ENCODE measurements at places on chromosomes 5 and 9.

- DNase-seq, result no peak
Observed at GRCh38 chr5:135437422-135437795, 9.7 kb downstream of the DCANP1 start.

DNA sequence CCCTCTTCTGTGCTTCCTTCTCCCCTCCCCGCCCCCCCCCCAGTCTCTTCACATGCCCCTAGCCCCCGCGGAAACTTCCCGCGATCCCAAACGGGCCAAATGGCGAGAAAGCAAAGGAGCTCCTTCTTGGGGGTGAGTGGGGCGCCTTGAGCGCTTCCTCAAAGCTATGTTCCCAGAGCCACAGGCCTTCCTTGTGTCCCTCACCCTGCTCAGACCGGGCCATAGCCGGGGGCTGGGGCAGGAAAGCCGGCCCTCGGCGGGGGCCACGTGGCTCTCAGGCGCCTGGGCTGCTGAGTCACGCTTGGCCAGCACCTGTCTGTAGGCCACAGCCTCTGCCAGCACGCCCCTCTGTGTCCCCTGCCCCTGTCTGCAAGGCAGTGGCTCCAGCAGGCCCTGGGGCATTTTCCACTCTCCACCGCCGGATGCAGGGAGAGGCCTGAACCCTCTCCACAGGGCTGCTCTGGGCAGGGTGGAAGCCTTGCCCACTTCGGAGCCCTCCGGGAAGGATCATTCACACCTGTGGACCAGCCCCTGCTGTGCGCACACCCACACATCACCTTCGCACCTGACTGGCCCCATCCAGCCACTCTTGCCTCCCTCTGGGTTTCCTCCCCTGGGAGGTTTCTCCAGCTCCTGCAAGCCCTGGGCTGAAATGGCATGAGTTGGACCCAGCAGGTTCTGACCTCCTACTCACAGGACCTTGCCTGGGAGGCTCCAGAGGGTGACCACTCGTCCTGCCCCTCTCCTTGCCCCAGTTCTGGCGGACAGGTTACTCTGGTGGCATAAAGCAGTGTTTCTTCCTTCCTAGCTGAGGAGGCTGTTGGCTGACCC lies 1.2 kb upstream of the SQSTM1 start:
- no peak for DNase-seq

DNA sequence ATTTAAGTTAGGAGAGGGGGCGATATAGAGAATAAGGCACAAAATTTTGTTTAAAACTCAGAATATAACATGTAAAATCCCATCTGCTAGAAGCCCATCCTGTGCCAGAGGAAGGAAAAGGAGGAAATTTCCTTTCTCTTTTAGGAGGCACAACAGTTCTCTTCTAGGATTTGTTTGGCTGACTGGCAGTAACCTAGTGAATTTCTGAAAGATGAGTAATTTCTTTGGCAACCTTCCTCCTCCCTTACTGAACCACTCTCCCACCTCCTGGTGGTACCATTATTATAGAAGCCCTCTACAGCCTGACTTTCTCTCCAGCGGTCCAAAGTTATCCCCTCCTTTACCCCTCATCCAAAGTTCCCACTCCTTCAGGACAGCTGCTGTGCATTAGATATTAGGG lies 18.3 kb downstream of the MOCS2 start:
- no peak for DNase-seq

DNA sequence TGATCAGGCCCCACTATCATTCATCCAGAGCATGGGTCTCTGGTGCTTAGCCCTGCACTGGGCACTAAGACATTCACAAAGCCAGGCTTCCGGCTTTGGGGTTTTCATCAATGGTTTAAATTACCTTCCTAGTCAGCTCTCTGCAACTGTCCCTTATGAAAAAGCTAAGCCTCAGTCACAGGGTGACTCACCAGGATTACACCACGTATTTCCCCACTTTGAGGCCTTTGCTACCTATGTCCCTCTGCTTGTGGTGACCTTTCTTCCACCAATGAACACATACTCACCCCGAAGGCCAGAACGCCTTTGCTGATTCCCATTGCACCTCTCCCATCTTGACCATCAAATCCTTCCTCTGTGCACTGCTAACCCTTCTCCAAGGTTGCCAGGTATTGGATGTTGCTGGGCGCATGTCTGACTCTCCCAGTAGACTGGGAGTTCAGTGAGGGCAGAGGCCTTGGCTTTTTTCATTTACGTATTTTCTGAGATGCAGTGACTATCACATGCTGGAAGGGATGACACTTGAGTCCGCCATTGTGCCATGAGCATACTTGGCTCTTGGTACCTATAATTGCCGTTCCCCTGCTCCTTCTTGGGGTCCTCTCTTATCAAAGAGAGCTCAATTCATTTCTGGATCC lies 58.7 kb upstream of the TNFSF8 start:
- DNase-seq, result no peak

GRCh38 chr5:142289708-142290576 lies 34.9 kb downstream of the SPRY4 start:
- no peak for DNase-seq

DNA sequence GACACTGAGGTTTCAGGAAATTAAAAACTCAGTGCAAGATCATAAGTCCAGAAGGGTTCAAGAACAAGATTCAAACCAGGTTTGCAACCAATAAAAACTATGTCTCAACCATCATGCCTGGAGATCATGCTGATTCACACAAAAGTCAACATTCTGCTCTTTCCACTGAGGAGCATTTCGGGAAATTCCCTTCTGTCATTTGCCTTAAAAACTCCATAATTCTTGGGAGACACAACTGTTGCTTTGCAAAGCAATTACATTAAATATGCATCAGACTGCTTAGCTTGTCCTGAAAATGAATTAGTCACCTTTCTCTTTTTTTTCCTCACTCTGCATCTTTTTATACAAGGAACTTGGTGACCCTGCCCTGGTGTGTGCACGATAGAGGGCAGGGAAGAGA lies 275.9 kb upstream of the ZNF462 start:
- DNase-seq, result no peak

DNA sequence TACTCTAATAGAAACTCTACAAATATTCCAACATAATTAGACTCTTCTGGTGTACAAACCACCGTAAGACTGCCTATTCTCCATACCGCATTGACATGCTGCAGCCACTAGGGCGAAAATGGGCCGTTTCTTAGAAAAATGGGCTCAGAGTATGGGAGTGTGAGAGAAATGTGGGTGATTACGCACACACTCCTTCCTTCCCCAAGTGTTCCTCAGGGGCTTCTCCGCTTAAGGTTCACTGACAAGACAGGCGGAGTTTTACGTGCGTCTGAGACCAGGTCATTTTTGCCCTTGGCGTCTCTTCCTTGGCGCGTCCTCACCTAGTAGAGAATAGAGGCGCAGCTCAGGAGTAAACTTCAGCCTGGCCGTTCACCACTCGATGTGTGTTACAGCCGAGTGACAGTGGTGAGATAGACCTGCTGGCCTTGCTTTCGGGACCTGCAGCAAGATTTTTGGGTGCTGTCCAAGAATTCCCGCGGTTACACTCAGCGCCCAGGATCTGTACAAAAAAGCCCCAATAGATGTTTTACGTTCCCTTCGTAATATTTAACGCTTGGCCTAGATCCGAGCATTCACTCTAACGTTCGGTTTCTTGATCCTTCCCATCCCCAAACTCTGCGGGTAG lies 1.8 kb upstream of the NTRK2 start:
- DNase-seq, result no peak

- DNase-seq, result no peak
Observed at GRCh38 chr9:97220894-97221477, 86.5 kb upstream of the CCDC180 start.

- no peak for DNase-seq
Observed at GRCh38 chr9:91119142-91119541, 242.6 kb downstream of the AUH start.

DNA sequence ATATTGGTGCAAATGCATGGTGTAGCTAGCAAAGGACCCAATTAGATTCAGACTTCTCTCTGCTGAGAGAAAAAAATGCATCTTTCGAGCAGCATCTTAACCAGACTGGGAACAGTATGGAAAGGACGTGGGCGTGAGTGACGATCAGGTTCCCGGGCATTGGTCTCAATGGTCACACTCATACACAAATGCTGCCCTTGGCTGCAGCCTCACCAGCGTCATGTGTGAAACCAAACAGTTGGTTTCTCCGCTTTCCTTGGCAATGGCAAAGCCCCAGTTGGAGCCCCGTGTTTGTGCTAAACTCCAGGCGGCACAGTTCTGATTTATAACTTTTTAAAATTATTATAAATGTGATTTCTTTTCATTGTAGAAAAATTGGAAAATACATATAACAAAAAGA lies 237.8 kb downstream of the SEC61B start:
- no peak for DNase-seq

GRCh38 chr5:156052656-156053055 lies 274.3 kb upstream of the SGCD start:
- no peak for DNase-seq

DNA sequence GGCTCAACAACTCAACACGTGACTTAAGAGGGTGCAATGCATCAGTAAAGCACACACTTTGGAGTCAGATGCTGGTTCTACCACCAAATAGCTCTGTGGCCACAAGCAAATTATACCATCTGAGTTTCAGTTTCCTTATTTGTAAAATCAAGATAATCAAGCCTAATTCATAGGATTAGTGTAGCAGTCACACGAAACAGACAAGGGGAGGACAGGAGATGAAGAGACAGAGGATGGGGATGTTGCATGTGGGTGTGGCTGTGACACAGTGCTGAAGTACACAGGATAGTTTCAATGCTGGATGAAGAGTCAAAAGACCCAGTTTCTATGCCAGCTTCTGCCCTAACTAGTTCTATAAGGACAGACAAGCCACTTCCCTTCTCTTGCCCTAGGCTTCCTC lies 60.2 kb downstream of the SPOCK1 start:
- no peak for DNase-seq

DNA sequence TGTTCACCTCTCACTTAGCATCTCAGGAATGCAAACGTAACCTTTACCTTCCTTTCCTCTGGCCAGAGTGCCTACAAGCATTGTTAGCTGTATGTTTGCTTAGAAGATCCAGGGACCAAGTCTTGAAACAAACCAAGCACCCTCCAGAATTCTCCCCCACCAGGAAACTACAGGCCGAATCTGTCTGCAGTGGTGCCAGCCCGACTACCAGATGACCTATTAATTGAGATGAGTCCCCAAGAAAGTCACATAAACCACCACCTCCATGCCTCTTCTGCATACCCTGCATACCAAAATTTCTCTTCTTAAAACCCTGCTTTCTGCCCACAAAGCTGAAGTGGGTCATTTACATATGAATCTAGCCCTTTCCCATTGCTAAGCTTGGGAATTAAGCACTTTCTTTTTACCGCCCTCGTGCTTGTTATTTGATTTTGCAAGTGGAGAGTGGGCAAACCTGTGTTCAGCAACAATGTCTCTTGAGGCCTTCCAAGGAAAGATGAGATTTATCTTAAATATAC lies 1239.1 kb downstream of the CDH12 start:
- no peak for DNase-seq

- no peak for DNase-seq
Observed at GRCh38 chr5:95163079-95163478, 121.8 kb downstream of the MCTP1 start.

DNA sequence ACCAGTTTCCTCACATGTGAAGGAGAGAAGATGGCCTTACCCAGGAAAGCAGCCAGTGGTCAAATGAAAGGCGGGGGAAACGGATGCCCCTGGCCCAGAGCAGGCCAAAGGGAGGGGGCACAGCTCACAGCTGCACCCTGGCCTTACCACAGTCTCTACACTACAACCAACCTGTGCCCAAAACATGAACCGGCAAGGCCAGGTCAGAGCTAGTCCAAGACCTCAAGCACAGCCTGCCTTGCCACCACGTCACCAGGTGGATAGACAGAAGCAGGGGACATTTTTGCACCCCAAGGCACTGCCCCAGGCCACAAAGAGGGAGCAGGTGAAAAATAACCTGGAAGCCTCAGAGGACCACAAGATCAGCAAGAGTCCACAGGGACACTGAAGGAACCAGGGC lies 4.5 kb downstream of the GRIN1 start:
- DNase-seq, result no peak

- no peak for DNase-seq
Observed at GRCh38 chr5:111422245-111422644, 90.1 kb downstream of the STARD4 start.

- no peak for DNase-seq
Observed at GRCh38 chr9:88990041-88990728, 1.1 kb upstream of the S1PR3 start.

GRCh38 chr9:131116281-131117120 lies 8.9 kb upstream of the NUP214 start:
- DNase-seq, result no peak

GRCh38 chr9:95511952-95512708 lies 4.6 kb downstream of the PTCH1 start:
- DNase-seq, result peak; percentile 52

GRCh38 chr5:82115858-82116257 lies 144.0 kb downstream of the ATG10 start:
- no peak for DNase-seq

DNA sequence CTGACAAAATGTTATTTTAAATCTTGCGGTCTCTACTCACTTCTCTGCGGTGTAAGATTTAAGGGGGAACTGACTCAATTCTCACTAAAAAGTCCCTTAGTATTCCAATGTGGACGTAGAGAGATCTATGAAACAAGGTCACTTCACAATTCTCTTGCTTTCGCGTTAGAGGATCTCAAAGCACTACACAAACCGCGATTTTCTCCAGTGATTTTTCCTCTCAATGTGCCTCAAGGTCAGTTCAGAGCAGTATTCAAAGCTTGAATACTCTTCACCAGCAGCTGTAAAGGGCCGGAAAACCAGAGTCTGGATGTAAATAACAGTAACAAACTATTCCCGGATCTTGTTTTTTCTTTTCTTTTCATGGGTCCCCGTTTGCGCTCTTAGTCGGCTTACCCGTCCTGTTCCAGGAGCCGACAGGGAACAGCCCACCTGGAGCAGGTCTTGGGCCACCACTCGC lies 128.2 kb downstream of the TMEM161B start:
- DNase-seq, result peak; percentile 12

- no peak for DNase-seq
Observed at GRCh38 chr5:80959138-80959537, 1.0 kb upstream of the RASGRF2 start.

- peak; percentile 91 for DNase-seq
Observed at GRCh38 chr5:93621327-93621798, 38.3 kb downstream of the NR2F1 start.

- DNase-seq, result no peak
Observed at GRCh38 chr9:8477450-8477849, 677.9 kb upstream of the DMAC1 start.

GRCh38 chr5:6574111-6574510 lies 58.7 kb downstream of the NSUN2 start:
- DNase-seq, result no peak

GRCh38 chr5:4941957-4942830 lies 197.9 kb upstream of the ADAMTS16 start:
- DNase-seq, result peak; percentile 2

GRCh38 chr5:14204011-14204670 lies 61.0 kb downstream of the TRIO start:
- DNase-seq, result no peak

DNA sequence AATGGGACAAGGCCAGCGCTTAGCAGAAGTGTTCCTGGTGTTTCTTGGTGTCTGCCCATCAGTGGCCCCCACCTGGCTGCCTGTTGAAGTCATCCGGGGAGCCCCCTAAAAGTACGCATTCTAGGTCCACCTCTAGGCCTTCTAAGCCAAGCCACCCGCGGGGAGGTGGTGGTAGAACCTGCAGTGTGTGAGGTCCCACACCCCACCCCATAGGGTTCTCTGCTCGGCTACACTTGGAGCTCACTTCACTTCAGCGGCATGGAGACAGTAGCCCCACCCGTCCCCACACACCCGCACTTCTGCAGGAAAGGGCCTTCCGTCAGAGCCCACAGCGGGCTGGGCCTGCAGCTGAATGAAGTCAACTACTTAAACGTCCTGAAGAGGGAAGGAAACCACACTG lies 29.6 kb upstream of the FCN2 start:
- no peak for DNase-seq

All from right lung (tissue), 10 donors.